ENCODE measurements at places on chromosomes 1 and 21. TPM values are rescaled to one million over a fixed set of nuclear protein-coding genes. Genes with fewer than 3 reads are reported as not detected.

EFNA1 gene
- total RNA-seq: 30.2 TPM

TRPM2 gene
- total RNA-seq: 1.2 TPM

DENND2C gene
- 3.7 TPM for total RNA-seq

TPTE gene
- not detected for total RNA-seq

RGS16 gene
- total RNA-seq: 1.9 TPM

DCST2 gene
- total RNA-seq: 0.51 TPM

FCGR2B gene
- total RNA-seq: 5.6 TPM

NBPF4 gene
- not detected for total RNA-seq

ZFP69 gene
- total RNA-seq: 2.6 TPM

SRRM1 gene
- 78.2 TPM for total RNA-seq

CYP4B1 gene
- total RNA-seq: not detected

TRIM62 gene
- 3.5 TPM for total RNA-seq

ALX3 gene
- total RNA-seq: 0.22 TPM

BARHL2 gene
- not detected for total RNA-seq

AGT gene
- 71.0 TPM for total RNA-seq

PPCS gene
- 44.3 TPM for total RNA-seq

Measured in cardiac septum (tissue), 1 donor.